ENCODE measurements at places on chromosomes 6 and 20.

DNA sequence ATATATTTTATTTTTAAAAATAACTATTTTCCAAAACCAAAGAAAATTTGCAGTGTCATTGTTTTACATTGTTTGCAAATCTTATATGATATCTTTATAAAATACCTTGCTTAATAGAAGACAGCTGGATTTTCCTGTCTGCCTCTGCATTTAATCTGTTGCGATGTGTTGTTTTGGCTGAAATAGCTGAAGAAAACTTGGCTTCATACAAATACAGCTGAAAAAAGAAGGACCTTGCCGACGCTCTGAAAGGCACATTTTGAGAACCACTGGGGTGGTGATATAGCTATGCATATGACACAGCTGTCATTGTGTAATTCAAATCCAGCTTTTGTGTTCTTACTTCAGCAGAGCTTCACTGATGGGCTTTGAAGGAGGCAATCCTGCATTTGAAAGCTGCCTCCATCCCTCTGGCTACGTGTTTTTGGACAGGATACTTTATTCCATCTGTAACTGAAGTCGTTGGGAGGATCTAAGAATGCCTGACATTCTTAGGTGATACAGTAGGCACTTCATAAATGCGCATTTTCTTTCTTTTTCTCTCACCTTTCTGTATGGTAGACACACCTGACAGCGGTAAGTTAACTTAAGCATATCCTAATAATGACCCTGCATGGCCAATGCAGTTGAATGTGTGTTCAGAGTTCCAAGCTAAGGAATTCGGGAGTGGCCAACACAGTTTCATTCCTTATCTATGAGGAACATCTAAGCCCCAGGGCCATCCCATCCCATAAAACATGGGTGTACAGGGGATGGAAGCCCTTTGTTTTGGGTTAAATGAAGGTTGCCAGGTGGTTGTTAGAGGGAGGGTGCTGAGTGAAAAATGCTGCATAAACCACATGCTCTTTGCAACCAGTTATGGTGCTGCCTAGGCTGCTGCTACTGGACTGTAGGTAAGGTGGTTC is 213.0 kb downstream of the TFAP2A start:
- DNase-seq, result no peak

GRCh38 chr20:50325215-50325614 is 134.6 kb downstream of the CEBPB start:
- DNase-seq, result no peak

- DNase-seq, result no peak
These were observed 21.5 kb downstream of the TUBB2B start for GRCh38 chr6:3205913-3206312.

GRCh38 chr6:85641522-85641896 is 1.2 kb downstream of the SYNCRIP start:
- no peak for DNase-seq

DNA sequence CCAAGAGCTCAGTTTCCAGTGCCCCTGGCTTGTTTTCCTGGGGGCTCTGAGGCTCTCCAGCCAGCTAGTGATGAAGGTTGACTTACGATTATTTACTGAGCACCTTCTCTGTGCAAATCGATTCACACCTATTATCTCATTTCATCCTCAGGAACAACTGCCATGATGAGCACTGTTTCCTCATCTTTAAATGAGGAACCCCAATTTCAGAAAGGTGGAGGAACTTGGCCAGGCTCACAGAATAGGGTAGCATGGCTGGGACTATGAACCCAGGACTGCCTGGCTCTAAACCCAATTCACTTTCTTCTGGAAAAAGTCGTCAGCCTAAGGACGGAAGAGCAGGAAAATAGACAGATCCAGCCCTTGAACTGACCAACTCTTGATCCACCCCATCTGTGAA is 3.5 kb upstream of the BPI start:
- DNase-seq, result no peak

DNA sequence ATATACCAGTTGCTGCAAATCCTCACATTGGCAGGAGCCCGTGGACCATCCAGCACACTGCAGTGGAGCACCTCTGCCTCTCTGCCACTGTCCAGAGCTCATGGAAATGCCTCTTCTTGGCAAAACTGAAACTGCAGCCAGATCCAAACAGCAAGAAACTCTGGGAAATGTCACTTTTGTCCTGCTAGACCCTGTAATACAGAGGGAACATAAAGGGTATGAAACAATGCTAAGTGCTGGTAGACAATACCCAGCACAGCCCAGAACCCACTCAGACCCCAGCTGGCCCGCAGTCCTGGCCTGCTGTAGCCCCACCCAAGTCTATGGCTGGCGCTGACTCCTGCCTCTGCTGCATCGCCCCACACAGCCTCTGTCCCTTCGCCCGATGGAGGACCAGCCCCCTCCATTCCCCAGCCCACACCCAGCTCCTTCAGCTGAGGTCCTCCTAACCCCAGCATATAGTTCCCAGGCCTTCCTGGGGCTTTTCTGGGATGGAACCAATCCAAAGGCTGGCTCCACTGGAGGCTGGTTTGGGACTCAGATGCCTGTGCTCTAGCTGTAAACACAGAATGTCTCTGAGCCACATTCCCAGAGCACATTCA is 242.5 kb downstream of the LRFN2 start:
- DNase-seq, result no peak
